ENCODE measurements at places on chromosomes 6 and 20.
A peak's percentile ranks its signal among the peaks of the same experiment; 100 is the strongest.

GRCh38 chr20:45861221-45862075, 4.0 kb downstream of the ZSWIM3 start:
- no peak for DNase-seq

DNA sequence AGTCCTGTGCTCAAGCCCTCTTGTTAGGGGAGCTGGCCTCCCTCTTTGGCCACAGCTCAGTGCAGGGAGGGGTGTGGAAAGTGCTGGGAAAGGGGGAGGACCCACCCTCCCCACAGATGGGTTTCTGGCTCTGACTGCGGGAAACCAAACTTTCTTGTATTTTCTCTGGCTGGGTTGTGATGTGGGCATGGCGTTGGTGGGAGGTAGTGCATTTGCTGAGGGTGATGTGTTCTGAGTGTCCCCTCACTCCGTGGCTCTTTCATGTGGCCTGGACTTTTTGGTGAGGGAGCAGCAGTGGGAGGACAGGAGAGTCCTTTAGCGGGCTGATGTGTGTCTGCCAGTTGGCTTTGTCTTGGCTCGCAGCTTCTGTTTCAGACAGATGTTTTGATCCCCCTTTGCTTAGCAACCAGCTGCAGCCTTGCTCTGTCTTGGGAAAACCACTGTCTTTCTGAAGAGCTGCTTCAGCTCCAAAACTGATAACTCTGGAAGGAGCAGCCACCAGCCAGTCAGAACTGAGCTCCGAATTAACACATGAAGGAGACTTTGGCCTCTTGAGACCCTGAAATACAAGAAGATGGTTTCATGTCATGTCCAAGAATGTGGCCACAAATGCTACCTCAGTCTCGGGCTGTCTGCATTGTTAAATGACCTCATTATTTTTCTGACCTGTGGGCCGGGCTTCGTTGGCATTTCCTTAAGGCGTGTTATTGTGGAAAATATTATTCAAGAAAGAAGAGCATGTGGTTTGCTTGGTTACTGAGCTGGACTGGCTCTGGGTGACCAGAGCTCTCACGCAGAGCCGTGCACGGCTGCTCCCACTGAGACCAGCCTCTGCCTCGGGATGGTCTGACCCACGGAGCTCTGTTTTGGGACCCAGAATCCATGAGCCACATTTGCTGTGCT, 21.5 kb downstream of the SYNJ2 start:
- no peak for DNase-seq

DNA sequence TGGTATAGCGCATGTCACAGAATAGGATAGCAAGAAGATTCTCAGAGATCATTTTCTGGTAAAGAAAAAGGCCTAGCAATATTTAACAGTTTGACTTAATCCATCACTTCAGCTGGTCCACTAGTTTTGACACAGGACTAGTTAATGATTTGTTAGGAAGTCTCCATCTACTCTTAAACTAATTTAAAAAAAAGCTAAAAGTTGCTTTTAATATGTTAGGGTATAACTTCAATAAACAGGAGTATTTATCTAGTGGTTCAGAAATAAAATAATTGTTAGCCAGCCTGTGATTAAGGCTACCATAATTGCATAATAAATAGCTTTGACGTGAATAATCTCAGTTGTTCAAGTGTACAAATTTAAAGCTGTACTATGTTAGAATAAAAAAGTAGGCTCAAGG, 195.6 kb downstream of the FUT9 start:
- no peak for DNase-seq

- no peak for DNase-seq
Measured at GRCh38 chr6:52435345-52435744, 15.2 kb downstream of the EFHC1 start.

DNA sequence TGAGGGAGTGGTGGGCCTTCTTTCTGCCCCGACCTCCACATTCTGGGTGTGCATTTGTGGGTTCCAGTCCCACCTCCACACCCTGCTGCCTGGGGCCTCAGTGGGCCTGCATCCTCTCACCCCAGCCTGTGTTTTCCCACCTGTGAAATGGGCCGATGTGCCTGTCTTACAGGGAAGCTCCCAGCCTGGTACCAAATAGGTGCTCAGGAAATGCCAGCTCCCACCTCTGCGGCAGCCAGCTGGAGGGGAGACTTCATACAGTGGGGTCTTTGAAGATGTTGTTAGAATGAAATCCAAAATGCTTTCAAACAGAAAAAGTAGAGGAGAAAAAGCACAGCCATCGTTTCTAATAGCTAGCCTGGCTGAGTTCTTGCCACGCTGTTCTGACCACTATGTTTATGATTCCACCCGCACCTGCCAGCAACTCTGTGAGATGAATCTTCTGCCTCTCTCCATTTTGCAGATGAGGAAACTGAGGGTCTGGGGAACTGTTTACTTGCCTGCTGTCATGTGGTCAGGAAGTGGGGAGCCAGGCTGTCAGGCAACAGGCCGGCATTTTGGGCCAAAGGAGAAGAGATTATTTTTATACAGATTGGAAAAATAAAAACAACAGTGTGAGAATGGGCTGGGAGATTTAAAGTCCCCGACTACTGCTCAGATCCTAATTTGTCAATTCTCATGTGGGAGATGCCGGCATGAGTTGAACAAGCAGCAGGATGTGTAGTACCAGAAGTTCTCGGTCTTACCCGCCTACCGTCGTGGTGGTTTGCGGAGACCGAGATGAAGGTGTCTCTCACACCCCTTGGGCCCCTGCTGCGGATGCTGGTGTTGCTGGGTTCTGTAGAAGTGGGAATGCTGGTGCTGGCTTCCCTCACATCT, 4.6 kb downstream of the TMEM181 start:
- no peak for DNase-seq

DNA sequence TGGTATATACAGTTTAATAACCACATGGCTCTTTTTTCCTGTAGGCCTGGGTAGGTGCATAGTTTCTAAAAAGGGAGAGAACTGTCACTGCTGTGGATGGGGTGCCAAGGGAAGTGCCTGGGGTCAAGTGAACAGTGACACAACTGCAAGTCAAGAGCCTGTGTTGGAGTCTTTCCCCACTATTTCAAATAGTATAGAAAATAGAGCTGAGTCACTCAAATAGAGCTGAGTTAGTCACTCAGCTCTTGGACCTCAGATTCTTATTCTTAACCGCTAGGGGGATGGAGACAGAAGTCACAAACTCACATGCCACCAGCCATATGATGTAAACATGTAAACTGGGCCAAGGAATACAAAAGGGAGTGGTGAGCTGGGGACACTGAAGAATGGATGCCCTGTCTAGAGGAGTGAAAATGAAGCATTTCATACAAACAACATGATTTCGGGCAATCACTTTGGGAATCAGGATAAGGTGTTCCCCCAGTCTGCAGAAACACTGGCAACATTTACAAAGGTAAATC, 2.1 kb downstream of the NQO2 start:
- DNase-seq, result peak; percentile 99

GRCh38 chr6:170160628-170161611, 130.0 kb downstream of the DLL1 start:
- DNase-seq, result no peak

- no peak for DNase-seq
Measured at GRCh38 chr6:2072453-2072852, 173.0 kb downstream of the GMDS start.

DNA sequence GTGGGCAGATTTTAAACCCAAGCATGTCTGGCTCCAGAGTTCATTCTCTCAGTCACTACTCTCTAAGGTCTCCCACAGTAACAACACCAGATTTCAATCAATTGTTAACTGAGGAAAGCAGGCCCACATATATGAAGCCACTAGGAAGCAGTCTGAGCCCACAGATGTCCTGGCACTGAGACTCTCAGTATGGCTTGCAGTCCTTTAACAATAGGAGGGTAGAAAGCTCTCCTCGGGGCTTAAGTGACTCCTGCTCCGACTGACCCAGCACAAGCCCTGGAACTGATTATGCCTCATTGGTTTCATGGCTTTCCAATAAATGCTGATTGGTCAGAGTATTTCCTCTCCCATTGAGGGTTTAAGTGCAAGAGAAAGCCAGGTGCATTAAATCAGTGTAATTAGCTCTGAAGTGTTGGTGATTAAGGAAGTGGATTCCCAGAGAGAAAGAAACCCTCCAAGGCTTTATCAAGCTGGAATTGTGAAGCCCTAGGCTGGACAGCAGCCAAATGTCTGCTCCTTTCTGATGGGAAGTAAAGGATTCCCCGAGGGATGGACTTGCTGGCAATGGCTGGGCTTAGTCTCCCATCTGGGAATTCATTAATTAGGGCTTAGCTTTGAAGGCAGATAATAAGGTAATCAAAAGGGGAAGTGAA, 76.6 kb upstream of the PROKR2 start:
- no peak for DNase-seq

GRCh38 chr6:39942903-39943580, 8.8 kb upstream of the MOCS1 start:
- no peak for DNase-seq

DNA sequence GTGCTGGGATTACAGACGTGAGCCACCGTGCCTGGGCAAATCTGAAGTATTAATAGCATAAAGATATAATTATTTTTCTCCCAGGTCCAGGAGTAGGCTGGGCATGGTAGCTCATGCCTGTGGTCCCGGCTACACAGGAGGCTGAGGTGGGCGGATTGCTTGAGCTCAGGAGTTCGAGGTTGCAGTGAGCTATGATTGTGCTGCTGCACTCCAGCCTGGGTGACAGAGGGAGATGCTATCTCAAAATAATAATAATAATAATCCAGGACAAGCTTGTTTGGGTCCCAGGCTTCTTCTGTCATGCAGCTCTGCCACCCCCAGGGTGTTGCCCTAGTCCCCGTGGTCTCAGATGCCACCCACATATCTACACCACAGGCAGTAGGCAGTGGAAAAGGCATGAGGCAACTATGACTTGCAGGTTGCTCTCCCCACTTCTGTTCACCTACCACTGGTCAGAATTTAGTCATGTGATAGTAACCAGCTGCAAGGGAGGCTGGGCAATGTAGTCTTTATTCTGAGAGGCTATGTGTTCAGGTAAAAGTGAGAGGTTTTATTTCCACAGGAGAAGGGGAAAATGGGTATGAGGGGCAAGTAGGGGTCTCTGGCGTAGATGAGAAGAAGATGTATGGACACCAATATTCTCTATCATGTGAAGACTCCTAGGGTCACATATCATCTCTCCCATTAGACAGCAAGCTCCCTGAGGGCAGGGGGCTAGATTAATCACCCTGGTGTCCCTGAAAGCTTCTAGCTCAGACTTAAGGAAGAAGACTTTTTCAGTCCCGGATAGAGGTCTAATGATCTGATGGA, 25.7 kb downstream of the TCF15 start:
- DNase-seq, result no peak

GRCh38 chr6:112021691-112022310, 32.1 kb upstream of the CCN6 start:
- no peak for DNase-seq

- DNase-seq, result no peak
Measured at GRCh38 chr6:14790976-14791375, 454.9 kb upstream of the JARID2 start.

- no peak for DNase-seq
Measured at GRCh38 chr20:47136782-47137181, 219.7 kb downstream of the ZMYND8 start.

DNA sequence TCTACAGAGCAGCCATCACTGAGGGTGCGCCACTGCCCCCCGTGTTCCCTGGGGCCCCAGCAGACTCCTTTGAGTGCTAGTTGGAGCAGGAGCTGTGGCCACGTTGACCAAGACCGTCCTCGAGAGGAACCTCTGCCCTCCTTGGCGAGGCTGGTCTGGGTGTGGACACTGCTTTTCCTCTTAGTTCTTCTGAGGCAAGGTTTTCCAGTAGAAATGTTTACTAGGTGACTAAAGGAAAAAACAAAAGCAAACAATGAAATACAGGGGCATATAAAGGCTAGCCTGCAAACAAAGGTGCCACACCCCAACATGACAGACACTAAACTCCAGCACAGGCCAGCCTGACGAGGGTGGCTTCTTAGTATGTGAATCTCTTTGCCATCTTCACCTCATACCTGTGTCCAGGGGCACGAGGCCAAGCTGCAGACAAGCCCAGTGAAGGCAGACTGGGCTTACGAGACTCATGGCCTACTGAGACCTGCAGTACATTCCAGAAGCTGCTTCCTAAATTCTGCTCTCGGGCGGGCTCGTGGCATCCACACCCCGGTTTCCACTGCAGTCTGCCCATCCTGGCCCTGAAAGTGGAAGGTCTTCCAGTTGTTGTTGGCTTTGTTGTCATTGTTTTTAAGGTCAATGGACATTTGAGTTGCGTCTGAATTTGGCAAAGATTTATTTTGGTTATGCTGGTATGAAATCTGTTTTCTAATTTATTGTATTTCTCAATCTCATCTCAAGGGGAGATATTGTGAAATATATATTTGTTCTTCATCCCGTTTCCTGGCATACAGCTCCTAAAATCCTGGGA, 39.2 kb downstream of the FAM50B start:
- no peak for DNase-seq

- no peak for DNase-seq
Measured at GRCh38 chr6:16344756-16345155, 106.4 kb downstream of the GMPR start.

GRCh38 chr6:28884423-28885131, 39.2 kb downstream of the TRIM27 start:
- peak; percentile 4 for DNase-seq

- DNase-seq, result no peak
Measured at GRCh38 chr6:25670208-25670607, 18.2 kb downstream of the SCGN start.

DNA sequence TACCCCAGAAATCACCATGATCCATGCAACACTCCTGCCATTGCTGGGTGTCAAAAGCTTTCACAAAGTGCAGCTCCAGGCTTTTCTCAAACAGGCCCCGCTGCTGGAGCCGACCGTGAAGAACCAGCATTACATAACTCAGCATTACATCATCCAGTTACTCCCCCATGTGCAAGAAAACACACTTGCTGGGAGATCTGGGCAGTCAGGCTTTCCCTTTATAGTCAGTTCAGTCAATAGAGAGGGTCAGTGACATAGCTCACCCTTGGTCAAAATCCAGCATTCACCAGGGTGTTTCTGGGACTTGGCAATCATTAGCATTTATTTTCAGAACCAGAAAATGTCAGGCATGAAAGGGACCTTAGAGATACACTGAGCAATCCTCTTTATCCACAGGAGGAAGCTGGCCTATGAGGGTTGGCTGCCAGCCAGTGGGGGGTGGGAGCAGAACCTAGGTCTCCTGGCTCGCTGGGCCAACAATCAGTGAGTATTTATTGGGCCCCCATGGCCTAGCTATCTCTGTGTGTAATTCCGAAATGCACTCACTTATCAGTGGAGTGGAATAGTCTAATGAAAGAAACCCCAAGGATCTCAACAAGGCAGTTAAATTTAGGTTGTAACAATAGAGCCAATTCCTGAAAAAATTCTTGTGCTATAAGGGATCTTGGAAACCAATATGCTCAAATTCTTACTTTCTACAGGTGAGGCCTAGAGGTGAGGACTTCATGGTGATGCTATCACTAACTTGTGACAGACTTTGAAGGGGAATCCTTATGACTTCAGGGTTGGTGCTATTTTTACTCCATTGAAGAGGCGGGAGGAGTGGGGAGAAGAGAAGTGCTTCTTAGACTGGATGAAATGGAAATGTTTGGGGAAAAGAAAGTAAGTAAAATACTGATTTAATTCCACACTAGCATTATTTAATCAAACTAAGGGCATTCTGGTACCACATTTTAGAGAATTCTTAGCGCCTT, 54.6 kb downstream of the LYRM4 start:
- DNase-seq, result peak; percentile 88

Data from AML-193 (cell line).